Naive thymus-derived CD8-positive, alpha-beta T cell (primary cell): ENCODE measurements at places on chromosomes 5 and 9.

DNA sequence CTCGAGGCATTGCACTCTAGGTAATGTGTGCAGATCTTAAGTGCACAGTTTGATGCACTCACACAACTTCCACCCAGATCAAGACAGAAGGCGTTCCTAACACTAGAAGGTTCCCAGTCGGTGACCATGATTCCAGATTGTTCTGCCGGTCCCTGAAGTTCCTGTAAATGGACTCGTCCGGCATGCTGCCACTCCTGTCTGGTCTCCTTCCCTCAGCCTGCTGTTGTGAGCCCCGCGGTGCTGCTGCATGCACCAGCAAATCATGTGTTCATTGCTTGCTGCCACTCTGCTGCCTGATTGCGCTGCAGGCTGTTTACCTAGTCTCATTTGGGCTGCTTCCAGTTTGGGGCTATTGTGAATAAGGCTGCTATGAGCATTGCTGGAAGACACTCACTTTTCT is 11.5 kb downstream of the STKLD1 start:
- no peak for DNase-seq

DNA sequence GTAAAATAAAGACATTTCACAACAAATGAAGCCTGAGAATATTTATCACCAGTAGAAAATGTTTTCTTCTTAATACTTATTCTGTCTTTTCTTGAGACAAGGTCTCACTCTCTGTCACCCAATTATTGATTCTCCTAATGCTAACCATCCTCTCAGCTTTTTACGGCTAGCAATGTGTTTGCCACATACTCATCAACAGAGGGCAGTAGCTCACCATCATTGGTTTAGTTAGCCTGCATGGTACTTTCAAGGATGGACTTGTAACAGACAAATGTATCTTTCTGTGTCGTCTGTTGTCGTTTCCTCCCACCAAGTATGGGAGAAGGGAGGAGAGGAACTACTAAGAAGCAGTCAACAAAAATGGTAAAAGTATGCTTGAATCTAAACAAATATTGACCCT is 5.9 kb upstream of the ACO1 start:
- DNase-seq, result peak; percentile 45

DNA sequence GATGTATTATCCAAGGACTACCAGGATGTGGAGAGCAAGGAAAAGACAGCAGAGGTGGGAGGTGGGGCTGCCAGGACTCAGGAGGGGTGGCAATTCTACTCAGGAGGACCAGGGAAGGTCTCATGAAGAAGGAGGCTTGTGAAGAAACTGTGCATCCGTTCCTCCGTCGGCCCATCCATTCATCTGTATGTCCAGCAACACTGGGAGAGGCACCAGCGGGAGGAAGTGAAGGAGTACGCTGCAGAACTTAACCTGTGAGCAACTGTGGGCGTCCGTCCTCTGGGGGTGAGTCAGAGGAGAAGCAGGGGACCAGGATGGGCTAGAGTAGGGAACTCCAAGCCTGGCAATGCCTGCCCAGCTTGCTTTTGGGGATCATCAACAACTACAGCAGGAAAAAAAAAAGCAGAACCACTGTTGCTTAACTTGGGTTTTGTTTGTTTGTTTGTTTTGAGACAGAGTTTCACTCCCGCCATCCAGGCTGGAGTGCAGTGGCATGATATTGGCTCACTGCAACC is 47.3 kb upstream of the NEURL1B start:
- DNase-seq, result no peak

DNA sequence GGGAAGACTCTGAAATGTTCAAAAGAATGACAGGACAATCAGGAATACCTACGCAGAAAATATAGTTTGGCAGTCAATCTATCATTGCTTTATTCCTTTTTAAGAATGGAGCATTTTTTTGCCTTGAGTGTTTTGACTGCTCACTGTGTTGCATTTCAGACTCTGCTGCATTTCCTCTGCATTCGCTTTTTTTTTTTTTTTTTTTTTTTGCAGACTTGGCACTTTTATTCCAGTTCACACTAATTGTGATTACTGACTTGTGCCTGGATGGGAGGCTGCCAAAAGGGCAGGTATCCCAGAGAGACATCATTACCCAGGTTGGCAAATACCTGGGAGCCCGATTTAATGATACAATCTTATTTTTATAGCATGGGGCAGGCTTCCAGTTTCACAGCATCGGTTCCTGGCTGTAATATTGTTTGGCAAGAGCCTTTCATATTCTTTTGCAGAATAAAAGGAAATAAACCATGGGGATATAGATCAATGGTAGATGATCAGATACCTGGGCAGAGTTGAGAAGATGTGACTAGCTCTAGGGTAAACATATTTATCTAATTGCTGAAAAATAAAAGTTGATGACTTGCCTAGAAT is 1132.6 kb downstream of the MAT2B start:
- no peak for DNase-seq

DNA sequence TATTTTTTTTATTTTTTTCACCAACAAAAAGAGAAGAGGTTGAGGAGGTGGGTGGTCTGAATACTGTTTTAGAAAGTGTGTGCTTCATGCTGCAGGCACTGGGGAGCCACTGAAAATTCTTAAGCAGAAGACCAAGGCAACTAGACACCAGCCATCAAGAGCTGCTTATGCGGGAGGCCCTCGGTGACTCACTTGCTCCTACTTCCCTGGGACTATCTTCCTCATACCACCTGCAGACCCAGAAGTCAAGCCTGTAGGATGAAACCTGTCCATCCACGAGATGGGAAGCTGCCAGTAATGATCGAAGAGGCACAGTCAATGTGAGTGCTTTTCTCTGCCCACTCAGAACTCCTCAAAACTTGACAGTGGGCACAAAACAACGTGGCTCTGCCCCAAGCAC is 125.8 kb upstream of the SLC44A1 start:
- no peak for DNase-seq

DNA sequence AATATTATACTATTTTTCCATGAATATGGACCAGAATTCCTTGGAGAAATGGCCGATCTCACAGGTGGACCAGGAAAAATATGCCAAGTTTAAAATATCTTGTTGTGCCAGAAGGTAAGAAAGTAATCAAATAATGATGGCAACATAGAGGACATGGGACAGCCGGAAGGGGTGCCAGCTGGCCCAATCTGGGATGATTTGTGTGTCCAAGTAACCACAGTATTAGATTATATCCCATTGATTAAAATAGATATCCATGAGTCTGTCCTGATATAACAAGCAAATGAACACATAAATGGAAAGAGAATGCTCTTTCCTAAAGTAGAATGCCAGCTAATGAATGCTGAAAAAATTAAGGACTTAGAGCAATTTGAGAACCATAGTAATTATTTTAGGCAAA is 39.6 kb upstream of the ANKRD55 start:
- no peak for DNase-seq

DNA sequence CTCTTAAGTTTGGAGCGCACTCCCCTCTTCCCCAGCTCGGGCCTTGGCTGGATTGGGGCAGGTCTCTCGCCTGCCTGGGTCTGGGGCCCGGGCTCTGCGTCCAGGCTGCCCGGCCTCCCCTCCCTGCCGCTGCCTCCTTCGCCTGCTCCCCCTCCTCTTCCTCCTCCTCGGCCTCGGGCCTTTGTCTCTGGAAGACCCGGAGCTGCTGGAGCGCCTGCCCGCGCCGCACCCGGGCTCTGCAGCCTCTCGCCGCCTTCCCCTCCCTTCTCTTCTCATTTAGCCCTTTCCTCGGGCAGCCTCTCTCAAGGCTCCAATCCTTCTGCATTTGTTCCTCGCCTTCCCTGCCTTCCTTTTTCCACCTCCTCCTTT is 218.5 kb downstream of the C9orf50 start:
- no peak for DNase-seq

DNA sequence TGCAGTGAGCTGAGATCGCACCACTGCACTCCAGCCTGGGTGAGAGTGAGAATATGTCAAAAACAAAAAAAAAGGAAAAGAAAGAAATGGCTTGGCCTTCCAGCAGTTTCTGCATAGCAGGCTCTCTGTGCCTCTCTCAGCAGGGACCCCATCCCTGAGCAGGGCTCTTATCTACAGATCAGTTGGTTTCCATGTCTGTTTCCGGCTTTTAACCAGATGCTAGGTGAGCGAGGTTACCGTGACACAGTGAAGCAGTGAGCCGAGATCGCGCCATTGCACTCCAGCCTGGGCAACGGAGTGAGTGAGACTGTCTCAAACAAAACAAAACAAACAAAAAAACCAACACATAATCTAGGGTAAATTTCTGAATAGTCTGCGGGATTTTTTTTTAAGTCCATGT is 51.4 kb downstream of the COL5A1 start:
- DNase-seq, result no peak

- no peak for DNase-seq
Observed at GRCh38 chr5:74725331-74725730, 40.3 kb downstream of the HEXB start.

DNA sequence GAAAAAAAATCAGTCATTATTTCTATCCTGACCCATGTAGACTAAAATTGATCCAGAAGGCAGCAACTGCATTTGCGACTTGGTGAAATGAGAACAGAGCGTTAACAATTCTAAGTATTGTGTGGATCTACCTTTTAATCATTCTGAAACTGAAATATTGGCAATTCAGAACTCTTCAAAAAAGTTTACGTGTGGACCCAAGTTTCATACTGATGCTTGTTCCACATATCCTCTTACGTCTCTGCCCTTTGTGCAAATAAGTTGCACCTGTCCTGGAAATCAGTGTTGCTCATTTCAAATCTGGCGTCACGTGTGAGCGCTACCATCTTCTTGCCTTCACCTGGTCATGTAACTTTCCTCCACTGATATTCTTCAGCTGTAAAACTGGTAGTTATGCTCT is 74.7 kb downstream of the NTRK2 start:
- no peak for DNase-seq

GRCh38 chr5:53369681-53370080 is 110.7 kb upstream of the FST start:
- DNase-seq, result no peak

GRCh38 chr9:122463828-122464632 is 13.7 kb downstream of the OR1J1 start:
- no peak for DNase-seq

- DNase-seq, result peak; percentile 34
Observed at GRCh38 chr9:114718801-114719221, 36.8 kb upstream of the TEX48 start.

GRCh38 chr9:4970970-4971641 is 14.0 kb upstream of the JAK2 start:
- peak; percentile 5 for DNase-seq

- DNase-seq, result no peak
Observed at GRCh38 chr5:79831381-79832309, 142.0 kb downstream of the CMYA5 start.

DNA sequence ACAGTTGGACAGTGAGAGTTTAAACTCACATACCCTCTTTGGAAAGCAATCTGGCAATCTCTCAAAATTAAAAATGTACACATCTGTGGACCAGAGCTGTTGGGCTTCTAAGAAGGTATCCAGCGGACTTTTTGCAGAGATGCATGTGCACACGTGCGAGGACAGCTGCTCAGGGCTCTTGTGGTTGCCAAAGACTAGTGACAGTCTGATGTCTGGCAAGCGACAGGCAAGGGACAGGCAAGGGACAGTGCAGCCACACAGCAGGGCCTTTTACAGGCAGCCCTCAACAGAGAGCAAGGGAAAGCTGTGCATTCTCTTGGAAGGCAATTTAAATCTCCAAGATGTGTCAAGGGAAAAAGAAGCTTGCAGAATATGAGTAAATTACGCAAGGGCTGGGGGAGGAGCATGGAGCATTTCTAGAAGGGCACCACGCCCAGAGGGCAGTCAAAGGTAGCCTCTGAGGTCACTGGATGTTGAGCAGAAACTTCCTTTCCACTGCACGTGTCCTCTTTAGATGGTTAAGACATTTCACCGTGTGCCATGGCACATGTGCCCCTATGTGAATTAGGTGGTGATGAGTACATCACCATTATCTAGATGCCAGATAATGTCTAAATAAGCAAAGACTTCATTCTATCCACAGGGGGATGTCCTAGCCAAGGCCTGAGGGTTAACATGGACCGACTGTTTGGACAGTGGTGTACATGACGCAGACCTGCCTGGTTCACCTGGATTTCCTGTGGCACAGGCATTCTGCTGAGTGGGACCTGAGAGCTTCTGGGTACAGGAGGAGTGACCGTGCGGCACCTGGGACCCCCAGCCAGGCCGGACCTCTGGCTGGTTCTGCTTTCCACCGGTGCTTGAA is 9.1 kb downstream of the GFPT2 start:
- no peak for DNase-seq

GRCh38 chr9:80157561-80157983 is 585.8 kb downstream of the TLE4 start:
- DNase-seq, result no peak

GRCh38 chr5:11182441-11183080 is 421.5 kb upstream of the DAP start:
- no peak for DNase-seq

- no peak for DNase-seq
Observed at GRCh38 chr5:17069995-17070511, 134.0 kb upstream of the MYO10 start.

DNA sequence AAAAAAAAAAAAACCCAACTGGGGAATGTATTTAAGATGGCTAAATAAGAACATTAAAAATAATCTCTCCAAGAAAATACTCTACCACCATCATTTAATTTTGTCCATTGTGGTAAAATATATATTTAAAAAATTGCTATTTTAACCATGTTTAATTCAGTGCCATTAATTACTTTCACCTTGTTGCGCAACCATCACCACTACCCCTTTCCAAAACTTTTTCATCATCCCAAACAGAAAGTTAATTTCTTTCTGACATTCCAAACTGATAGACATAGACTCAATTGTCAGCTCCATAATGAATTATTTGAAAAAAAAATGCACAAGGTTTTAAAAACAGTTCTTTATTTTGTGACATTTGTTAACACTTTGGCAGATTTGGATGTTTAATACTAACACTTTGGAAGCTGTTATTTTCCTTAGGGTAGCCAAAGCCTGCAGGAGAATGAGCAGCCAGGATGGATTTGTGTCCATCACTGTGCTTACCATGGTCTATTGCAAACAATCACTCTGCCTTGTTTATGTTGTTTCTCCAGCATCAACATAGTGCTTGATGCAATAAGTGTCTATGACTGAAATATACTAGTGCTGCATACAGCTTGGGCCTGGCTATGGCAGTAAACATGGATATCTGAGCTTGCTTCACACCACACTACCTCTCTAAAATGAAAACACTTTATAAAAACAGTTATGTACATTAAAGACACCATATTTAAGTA is 62.7 kb downstream of the HAPLN1 start:
- no peak for DNase-seq

DNA sequence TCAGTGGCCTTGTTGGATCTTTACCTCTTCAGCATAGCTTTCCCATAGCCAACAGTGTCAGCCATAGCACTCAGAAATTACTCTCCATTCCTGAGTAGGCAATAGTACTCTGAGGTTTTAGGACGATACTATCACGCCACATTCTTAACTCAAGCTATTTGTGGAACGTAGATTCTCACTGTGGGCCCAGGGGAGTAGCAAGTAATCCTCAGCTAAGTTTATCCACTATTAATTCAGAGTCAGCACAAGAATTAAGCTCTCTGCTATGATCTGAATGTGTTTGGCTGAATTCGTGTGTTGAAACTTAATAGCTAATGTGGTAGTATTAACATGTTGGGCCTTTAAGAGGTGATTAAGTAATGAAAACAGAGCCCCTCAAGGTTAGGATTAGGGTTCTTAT is 858.8 kb upstream of the NUDT12 start:
- no peak for DNase-seq

GRCh38 chr5:135217669-135218485 is 181.2 kb downstream of the MACROH2A1 start:
- no peak for DNase-seq

- DNase-seq, result no peak
Observed at GRCh38 chr5:167702014-167702413, 589.4 kb upstream of the WWC1 start.
